ENCODE measurements at places on chromosomes 13 and 19.

DNA sequence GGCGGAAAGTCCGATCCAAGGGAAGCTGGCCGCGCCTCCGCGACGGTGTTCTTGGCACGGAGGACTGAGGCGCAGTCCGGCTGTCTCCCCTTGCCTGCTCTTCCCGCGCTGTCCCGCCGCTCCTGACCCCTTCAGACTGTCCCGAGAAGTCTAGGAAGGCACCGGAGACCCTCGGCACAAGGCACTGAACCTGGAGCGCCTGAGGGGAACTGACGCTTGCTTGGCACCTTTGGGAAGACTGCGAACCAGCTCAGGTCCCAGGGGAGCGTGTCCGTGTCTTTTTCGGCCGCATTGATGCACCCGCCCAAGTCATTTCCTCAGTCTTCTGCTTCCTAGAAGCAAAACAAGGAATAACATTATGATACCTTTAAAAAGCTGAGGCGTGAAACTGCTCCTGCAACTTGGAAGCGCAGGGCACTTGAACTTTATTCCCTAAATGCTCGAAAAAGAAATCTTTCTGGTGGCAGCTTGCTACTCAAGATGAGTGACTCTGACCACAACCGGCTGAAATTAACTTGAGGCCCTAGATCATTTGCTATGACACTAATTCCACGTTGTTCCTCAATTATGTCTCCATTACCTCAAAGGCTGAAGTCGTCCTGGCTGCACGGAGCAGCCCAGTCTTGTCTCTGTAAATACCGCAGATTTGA, 735 bp upstream of the FLT1 start:
- DNase-seq: no peak

DNA sequence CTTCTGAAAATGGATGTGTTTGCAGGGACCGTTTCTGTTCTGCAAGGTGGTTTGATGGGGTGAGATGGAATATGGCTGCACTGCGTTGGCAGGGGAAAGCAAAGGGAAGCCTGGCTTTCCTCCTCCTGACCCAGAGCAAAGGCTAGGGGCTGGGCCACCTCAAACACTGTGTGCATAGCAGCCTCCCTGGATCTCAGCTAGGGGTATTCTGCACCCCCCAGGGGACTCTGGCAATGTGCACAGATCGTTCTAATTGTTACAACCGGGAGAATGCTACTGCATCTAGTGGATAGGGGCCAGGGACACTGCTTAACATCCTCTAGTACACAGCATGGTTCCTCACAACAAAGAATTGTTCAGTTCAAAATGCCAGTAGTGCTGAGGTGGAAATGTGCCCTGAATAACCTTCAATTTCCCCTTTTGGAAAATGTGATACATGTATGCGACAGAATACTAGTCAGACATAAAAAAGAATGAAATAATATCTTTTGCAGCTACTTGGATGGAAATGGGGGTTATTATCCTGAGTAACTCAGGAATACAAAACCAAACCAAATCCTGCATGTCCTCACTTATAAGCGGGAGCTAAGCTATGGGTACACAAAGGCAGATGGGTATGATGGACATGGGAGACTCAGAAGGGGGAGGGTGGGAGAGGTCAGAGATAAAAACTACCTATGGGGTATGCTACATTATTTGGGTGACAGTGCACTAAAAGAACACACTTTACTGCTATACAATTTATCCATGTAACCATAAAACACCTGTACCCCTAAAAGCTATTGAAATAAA, 671.2 kb downstream of the UQCRFS1 start:
- DNase-seq: no peak

DNA sequence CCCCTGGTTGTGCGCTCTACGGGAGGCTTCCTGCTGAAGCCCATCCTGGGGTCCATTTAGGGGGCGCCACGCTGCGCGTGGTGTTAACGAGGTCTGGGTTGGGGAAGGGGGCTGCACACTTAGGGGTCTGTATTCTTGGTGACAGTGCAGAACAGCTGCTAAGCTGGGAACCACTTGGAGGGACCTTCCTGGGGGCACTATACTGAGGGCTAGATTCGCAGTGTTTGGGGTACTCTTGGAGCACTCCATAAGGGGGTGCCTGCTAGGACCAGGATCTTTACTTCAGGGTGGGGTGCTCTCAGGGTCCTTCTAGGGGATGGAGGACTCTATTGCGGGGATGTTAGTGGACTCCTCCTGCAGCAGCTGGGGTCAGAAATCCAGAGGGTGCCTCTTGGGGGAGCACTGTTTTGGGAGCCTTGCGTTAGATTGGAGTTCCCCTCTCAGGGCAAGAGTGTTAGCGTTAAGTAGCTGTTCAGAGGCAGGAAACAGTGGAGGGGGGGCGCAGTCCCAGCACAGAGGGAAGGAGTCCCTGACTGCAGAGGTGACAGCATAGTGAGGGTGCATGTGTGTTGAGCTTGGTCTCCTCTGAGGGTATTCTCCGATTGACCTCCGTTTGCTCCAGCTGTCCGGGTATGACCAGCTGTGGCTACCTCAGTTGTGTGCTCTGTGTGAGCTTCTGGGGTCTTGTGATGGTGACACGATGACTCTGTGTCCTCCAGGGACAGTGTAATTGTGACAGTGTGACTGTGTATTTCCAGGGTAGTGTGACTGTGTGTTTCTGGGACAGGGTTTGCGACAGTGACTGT, 1.1 kb downstream of the PDE4A start:
- DNase-seq: no peak

- DNase-seq: no peak
These were observed 11.8 kb upstream of the RB1 start for GRCh38 chr13:48291730-48292129.

DNA sequence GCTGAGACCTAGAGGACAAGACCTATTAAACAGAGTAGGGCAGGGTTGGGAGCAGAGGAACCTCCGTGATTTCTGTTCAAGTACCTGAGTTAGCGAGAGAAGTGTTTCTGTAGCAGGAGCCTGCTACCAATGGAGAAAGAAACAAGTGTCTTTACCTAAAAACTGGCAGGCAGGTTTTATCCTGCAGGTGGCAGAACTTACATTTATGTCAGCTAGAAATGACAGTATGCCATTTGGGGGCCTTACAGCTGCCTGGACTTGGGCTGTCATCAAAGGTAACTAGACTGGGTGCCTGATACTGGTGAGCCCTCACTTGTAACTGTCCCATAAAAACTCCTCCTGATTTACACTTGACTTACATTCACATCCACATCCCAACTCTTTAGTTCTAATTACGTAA, 185.3 kb upstream of the MIR17HG start:
- no peak for DNase-seq

- DNase-seq: no peak
These were observed 730.4 kb downstream of the OLFM4 start for GRCh38 chr13:53759016-53759415.

DNA sequence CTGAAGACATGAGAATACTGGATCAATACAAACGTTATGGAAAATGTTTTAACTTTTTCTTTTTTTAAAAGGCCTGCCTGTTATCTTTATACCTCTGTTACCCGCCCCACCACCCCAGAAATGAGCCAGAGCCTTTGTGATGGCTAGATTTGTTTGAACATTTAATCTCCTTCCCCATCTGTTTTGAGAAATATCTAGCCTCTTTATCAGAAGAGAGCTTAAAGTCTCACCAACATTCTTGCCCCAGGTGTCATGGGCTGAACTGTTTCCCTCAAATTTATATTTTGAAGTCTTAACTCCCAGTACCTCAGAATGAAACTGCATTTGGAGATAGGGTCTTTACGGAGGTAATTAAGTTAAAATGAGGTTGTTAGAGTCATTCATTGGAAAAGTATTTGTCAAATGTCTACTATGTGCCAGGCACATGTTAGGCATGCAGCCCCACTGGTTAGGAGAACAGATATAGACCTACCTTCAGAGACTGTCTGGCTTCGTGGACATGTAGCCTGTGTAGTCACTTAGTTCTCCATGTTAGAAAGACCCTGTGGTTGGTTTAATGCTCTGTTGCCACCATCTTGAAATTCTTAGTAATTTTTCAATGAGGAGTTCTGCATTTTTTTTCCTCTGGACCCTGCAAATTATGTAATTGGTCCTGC, 6.3 kb upstream of the RB1 start:
- DNase-seq: no peak

DNA sequence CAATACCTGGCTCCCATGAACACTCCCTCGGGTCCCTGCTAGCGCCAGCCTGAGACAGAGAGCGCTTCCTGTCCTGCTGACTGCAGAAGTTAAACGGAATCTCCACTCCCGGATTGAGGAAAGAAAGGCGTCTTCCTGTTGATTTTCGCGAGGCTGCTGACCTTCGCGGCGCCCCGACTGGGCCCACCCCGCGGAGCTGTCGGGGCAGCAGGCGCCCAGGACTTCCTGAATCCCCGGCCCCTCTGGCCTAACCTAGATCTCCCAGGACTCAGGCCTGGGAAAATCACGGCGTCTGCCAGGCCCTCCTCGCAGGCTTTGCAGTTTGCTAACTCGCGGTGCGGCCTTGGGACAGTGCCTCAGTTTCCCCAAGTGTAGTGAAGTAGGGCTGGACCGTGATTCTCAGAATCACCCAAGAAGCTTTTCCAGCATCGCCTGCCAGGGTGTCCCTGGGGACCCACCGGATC, 108.8 kb downstream of the KCTD15 start:
- DNase-seq: no peak

- no peak for DNase-seq
These were observed 125.0 kb downstream of the VWA8 start for GRCh38 chr13:41835871-41836270.

DNA sequence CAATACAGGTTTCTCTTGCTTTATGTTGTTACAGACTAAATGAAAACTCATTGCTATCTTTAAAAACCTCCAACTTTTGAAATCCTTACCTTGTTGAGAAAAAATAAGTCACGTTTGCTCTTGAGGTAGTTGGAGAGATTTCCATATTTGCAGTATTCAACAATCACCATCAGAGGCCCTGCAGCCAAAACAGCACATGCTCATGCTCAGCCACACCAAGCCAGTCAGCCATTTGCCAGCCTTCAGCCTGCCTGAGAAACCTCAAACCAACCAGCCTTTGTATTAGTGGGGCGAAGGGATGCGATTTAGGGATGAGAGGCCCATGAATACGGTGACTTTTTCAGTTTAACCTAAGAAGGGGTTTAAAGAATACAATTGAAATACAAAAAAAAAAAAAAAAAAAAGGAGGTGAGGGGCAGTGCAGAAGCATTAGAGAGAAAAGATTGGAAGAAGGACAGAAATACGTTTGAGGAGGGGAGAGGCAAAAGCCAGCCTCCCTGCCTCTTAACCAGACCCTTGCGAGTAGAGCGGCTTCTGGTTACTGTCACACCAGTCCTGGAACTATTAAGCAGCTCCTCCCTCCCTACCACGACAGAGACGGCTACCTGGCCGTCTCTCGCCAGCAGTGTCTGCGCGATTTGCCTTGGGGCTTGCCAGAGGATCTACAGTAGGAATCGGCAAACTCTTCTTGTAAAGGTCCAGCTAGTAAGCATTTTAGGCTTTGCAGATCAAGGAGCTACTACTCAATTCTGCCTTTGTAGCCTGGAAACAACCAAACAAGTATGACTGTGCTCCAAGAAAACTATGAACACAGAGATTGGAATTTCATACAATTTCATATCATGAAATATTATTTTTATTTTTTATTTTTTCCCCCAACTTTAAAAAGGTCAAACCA, 167.3 kb downstream of the FLT1 start:
- DNase-seq: no peak

- DNase-seq: no peak
These were observed 38.7 kb downstream of the NFIX start for GRCh38 chr19:13033819-13034611.

Measured in mesenteric fat pad (tissue), 1 donor.